ENCODE measurements at places on chromosomes 1 and 21. TPM values are rescaled to one million over a fixed set of nuclear protein-coding genes. Genes with fewer than 3 reads are reported as not detected.

DNA sequence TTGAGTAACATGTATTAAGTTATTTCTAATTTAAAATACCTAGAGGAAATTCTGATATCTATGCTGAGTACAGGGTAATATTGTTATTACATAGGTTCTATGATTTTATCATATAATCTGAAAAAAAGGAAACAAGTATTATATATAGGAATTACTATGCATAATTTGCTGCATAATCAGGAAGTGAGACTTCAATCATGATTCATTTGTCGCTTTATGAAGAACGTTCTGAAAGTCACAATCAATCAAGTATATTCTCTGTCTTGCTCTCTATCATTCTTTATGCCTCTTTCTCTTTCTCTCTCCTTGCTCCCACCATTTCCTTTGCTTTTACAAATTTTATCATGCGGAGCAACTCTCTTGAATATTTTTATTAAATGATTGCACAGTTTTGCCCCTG, 1130.3 kb downstream of the PLA2G4A start:
- no peak for DNase-seq

The MARK1 gene
- not detected for total RNA-seq

DNA sequence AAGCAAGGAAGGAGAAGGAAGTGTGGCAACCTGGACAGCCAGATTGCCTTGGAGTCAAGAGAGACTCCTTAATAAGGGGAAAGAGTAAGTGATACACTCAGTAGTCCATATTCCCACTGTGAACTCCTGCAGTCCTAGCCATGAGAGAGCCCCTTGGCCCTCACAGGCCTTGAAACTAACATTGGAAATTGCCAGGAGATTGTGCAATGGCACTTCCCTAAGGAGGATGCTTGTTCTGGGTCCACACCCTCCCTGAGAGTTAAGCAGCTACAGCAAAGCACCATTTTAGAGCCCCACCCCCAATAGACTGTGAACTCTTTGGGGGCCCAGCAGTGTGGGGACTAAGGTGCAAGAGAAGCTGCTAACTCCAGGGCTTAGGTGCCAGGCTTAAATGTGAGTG, 367.7 kb upstream of the CAMK1G start:
- DNase-seq = no peak

The CEP85 gene
- total RNA-seq = 25.8 TPM

The DYNLT5 gene
- not detected for total RNA-seq

- DNase-seq = no peak
These were observed 11.3 kb downstream of the MRAP start for GRCh38 chr21:32309906-32310460.

- DNase-seq = no peak
These were observed 136.8 kb downstream of the PTPRC start for GRCh38 chr1:198775606-198776005.

The TRAF5 gene
- 10.5 TPM for total RNA-seq

The CYP4A11 gene
- total RNA-seq = not detected

- DNase-seq = no peak
These were observed 77.9 kb upstream of the LPGAT1 start for GRCh38 chr1:211908453-211908852.

DNA sequence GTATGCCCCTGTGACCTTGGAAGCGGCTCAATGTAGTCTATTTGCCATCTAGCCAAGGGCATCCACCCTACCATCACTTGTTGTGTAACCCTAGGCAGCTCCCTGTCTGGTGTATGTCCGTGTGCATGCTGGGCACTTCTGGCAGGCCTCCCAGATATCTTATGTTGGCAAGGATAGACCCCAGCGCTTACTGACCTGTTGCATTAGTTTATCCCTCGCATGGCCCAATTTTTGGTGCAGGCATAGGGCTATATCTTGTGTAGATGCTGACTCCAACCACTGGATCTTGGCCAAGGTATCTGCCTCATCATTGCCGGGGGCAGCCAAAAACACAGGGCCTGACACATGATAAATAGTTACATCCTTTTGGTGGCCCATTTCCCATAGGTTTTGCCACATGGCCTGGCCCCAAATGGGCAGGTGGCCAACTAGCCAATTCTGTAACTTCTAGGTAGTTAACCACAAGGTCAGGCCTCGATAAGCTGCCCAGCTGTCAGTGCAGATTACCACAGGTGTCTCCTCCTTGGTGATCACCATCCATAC, 14.0 kb upstream of the TBX19 start:
- DNase-seq = no peak

The UQCRH gene
- 412 TPM for total RNA-seq

GRCh38 chr1:7781923-7782495, 2.1 kb upstream of the PER3 start:
- peak; percentile 37 for DNase-seq

DNA sequence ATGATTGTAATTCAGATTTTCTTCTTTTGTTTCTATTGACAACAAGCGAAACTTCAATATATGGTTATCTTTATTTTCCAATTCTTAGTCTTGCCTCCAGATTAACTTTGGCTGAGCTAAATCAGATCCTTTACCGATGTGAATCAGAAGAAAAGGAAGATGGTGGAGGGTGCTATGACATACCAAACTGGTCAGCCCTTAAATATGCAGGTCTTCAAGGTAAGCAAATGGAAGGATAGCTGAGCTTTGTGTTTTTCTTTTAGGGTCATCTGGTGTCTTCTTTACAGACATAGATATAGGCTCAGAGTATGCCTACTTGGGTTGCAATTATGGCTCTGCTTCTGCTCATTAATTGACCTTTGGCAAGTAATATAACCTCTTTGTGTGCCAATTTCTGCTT, 37.7 kb downstream of the AGL start:
- no peak for DNase-seq

DNA sequence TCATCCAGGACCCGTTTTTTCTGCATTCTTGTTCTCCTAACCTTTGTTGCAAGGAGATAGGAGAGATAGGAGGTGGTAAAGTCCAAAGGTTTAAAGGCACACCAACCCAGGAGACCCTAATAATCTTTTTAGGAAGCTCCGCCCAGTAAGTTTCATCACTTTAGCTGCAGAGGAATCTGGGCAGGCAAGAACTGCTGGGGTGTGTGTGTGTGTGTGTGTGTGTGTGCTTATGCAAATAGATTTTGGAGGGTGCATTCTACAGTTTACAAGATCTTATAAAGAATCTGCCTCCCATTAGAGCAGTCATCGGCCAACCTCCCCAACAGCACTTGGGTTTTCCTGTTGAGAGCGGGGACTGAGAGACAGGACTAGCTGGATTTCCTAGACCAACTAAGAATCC, 3.9 kb upstream of the IL10 start:
- DNase-seq = peak; percentile 9

GRCh38 chr21:38760017-38760761, 45.5 kb upstream of the ETS2 start:
- no peak for DNase-seq

The GIPC2 gene
- total RNA-seq = 15.4 TPM

The ZMYND12 gene
- 0.21 TPM for total RNA-seq

DNA sequence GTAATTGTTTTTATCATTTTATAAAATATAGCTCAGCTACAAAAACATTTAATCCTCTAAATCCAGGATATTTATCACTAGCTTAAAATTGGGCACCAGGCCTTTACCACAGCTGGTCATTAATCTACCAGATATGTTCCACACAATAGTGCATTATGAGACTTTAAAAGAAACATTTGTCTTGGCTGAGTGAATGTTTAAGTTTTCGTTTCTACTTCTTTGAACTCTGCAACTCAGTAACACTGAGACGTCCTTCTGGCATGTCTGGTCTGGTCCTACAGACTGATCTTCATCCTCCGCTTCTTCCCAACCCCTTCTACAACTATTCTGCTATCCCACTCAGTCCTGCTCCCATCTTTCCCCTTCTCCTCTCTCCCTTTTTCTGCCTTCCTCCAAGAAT, 296.2 kb downstream of the NEGR1 start:
- DNase-seq = no peak

- DNase-seq = peak; percentile 25
These were observed 13.6 kb upstream of the FAM89A start for GRCh38 chr1:231053493-231054162.

DNA sequence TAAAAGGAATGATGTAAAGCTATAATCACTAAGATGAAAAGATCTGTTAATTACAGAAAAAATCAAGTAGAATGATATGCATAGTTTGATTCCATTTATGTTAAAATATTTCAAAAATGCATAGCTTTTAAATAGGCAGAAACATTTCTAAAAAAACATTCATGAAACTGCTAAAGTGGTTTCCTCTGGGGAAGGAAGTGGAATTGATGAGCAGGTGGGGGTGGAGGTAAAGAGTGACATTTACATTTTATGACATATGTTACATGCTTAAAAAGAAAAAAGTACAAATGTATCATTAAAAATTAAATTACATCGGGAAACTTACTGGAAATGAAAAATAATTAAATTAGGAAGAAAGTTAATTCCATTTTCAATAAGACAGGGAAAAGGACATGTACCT, 42.8 kb upstream of the JAK1 start:
- no peak for DNase-seq

The VCAM1 gene
- not detected for total RNA-seq

GRCh38 chr1:218031901-218032300, 253.2 kb upstream of the RRP15 start:
- DNase-seq = no peak

The OR2AK2 gene
- total RNA-seq = not detected

The OR2T33 gene
- total RNA-seq = not detected

The CLDN14 gene
- total RNA-seq = not detected

The PRAMEF6 gene
- total RNA-seq = not detected

The RIPPLY3 gene
- not detected for total RNA-seq

- DNase-seq = peak; percentile 70
These were observed 455 bp downstream of the BSDC1 start for GRCh38 chr1:32393832-32394140.

DNA sequence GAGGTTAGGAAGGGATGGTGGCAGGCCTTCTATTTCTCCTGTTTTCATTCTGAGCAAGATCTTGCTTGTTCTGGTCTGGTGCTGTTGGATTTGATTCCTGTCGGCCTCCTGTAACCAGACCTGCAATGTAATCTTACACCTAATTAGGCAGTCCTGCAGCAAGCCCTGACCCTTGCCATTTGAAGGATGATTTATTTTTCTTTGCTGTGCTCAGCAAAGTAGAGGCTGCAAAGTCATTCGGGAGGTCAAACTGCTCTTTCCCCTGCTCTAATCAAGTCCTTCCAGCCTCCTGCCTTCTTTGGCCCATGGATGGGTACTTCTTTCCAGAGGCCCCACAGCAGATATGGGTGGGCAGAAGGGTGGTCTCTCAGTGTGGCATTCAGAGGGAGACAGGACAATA, 417.7 kb upstream of the USP24 start:
- no peak for DNase-seq

- peak; percentile 87 for DNase-seq
These were observed 39.9 kb downstream of the F5 start for GRCh38 chr1:169546087-169546995.

- no peak for DNase-seq
These were observed 17.4 kb downstream of the SLX9 start for GRCh38 chr21:44957047-44957831.

DNA sequence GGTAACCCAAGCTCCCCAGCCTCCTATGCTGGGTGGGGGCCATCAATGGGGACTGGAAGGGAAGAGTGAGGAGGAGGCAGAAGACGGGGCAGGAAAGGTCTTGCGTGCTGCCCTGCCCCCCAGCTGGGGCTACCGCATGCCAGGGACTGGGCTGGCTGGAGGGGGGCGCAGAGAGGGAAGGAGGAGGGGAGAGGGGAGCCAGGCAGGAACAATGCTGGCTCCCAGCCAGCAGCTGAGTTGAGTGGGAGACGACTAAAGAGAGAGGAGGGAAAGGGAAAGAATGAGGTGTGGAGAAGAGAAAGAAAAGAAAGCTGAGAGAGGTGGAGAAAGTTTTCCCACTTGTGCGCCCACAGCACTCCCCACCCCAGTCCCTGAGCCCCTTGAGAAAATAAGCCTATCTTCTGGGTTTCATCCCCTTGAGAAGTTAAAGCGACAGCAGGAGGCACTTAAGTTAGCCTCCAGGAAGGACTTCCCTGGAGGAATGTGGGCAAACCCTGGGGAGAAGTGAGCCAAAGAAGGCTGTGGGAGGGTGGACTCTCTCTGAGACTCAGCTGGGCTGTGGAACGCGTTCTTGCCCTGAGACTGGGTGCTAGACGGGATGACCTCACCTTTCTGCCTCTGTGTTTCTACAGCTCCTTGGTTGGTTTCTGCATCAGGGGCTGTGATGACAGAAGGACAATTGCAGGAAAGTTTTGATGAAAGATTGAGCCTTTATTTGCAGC, 12.9 kb upstream of the NES start:
- DNase-seq = no peak

GRCh38 chr1:214329470-214330220, 48.7 kb downstream of the SMYD2 start:
- DNase-seq = no peak

GRCh38 chr1:162365284-162366020, 11.2 kb downstream of the SPATA46 start:
- no peak for DNase-seq

- no peak for DNase-seq
These were observed 73.6 kb downstream of the SMYD2 start for GRCh38 chr1:214354440-214355148.

The MEX3A gene
- 9.3 TPM for total RNA-seq

The ASCL5 gene
- total RNA-seq = not detected

Data from HT-29 (cell line).